Posterior vena cava (tissue), 2 donors: ENCODE measurements at places on chromosomes 2 and 18. TPM values are rescaled to one million over a fixed set of nuclear protein-coding genes. Genes with fewer than 3 reads are reported as not detected.
A peak's percentile ranks its signal among the peaks of the same experiment; 100 is the strongest.

DNA sequence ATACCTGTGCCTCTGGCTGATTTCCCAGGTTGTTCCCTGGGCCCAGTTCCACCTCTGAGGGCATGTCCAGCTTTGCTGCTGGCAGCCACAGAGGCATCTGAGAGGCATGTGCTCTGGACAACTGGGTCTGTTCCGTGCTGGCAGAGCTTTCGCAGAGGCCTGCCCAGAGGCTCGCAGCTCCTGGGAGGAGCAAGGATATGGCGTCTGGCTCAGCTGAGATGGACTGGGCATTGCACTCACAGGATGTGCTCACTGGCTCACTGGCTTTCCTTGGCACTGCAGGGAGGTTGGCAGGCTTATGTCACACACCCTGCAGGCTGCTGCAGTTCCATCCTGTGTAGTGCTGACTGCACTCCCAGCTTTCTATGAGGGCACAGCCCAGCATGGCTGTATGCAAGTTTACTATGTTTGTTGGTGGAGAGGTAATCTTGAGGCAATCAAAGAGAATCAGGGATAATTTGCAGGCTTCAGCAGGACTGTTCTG, 172.3 kb downstream of the PRKCE start:
- peak; percentile 84 for DNase-seq

GRCh38 chr18:6509832-6510231, 95.1 kb upstream of the L3MBTL4 start:
- no peak for DNase-seq

DNA sequence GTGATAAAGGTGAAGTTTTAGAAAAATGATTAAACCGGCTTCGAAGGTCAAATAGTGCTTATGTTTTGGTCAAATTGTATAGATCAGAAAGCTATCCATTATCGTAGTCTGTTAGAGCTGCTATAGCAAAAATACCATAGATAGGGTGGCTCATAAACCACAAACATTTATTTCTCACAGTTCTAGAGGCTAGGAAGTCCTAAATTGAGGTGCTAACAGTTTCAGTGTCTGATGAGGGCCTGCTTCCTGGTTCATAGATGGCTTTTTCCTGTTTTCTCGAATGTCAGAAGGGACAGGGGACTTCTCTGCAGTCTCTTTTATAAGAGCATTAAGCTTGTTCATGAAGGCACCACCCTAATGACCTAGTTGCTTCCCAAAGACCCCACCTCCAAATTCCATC, 186.6 kb upstream of the ERBB4 start:
- no peak for DNase-seq

DNA sequence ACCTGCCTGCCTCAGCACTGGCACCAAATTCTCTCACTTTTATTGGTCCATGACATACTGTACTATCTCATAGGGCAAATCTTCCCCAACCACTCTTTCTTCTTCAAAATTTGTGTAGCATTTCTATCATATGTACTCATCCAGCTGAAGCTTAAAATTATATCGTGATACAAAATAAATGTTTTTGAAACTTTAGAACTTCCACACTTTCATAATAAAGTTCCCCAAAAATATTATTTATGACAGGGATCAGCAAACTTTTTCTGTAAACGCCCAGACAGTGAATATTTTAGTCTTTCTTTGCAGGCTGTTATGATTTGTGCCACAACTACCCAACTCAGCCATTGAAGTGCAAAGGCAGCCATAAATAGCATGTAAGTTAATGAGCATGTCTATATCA, 76.2 kb upstream of the POU3F3 start:
- no peak for DNase-seq

- no peak for DNase-seq
Observed at GRCh38 chr2:28333606-28334526, 58.8 kb upstream of the FOSL2 start.

DNA sequence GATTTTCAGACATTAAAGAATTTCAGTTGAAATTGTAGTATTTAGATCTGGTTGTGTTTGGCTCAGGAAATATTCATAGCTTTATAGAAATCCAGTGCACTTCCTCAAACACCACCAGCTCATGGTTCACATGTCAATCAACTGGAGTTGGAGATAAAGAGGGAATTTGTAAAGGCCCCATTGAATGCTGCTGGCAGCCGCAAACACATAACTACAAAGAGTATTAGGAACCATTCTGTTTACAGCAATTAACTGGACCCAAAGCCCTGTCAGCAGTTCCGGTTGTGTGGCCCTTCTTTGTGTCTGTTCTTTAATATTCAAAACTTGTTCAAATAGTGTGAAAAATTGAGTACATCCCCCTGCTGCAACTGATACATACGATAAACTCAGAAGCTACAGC, 107.4 kb upstream of the LRRTM4 start:
- no peak for DNase-seq

- no peak for DNase-seq
Observed at GRCh38 chr2:168589236-168590211, 133.5 kb downstream of the CERS6 start.

DNA sequence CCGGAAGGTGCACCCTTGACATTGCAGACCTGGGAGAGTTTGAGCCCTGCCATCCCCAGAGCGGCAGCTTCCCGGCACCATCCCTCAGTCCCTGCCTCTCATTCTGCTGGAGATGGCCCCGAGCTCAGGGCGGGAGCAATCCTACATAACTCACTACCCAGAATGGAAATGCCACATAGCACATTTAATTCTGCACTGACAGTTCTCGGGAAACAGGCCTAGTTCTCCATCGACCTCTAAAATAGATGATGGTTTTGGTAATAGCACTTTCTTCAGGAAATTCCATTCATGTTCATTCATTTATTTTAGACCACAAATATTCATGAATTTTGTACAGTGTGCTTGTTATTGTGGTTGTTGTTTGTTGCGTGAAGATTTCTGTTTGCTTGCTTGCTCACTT, 92.9 kb upstream of the SLC14A2 start:
- peak; percentile 82 for DNase-seq

- no peak for DNase-seq
Observed at GRCh38 chr2:34266908-34267697, 668.0 kb upstream of the FAM98A start.

- DNase-seq = no peak
Observed at GRCh38 chr2:197248623-197249022, 62.0 kb downstream of the ANKRD44 start.

- DNase-seq = no peak
Observed at GRCh38 chr2:201517094-201517493, 65.6 kb downstream of the STRADB start.

- no peak for DNase-seq
Observed at GRCh38 chr2:35548171-35548570, 807.4 kb upstream of the CRIM1 start.

DNA sequence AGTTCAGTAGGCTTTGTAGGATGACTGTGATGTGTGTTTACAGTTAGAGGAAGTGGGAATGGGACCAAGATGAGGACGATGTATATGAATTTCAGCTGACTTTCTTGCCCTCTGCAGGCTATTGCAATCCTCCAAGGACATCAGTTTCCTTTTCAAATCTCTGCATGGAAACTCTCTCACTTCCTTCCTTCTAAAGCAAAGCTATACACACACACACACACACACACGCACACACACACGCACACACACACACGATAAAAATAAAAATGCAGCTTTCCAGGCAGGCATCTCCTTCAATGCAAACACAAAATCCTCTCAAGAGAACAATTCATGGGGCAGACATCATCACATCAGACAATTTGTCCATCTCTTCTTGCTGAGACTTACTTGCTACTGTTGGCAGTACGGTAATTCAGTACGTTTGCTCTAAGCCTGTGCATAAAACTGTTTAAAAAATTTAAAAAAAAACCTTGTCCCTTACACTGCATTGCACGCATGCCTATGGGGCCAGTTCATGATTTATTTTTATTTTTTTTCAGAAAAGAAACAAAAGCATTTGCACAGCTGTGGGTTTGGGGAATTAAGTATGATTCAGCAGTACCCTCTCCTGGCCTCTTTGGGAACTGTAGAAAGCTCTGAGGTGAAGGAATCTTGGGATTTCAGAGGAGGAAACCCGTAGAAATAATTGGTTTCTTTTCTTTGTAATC, 27.1 kb upstream of the ICOS start:
- DNase-seq = no peak

GRCh38 chr2:60482222-60482621, 71.2 kb downstream of the BCL11A start:
- no peak for DNase-seq

- DNase-seq = no peak
Observed at GRCh38 chr2:9333591-9334171, 89.6 kb downstream of the ITGB1BP1 start.

GRCh38 chr18:28176948-28177827, at the start of gene CDH2:
Gene CDH2, minus strand, starts transcription at chr18:28177130. Its CDS starts 108 bp downstream, at chr18:28177022.
- DNase-seq = peak; percentile 77

DNA sequence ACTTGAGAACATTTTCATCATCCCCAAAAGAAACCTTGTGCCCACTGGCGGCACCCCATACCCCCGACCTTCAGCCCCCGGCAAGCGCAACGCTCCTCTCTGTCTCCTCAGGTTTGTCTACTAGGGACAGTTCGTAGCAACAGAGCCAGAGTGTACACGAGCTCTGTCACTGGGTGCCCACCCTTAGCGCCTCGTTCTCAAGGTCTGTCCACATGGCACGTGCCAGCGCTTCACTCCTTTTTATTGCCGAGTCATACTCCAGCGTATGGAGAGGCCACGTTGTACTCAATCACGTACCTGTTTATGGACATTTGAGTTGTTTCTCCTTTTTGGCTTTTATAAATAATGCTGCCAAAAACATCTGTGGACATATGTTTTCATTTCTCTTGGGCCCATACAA, 30.3 kb upstream of the GPC1 start:
- peak; percentile 44 for DNase-seq

GRCh38 chr2:236175548-236176150, 7.5 kb upstream of the GBX2 start:
- no peak for DNase-seq

DNA sequence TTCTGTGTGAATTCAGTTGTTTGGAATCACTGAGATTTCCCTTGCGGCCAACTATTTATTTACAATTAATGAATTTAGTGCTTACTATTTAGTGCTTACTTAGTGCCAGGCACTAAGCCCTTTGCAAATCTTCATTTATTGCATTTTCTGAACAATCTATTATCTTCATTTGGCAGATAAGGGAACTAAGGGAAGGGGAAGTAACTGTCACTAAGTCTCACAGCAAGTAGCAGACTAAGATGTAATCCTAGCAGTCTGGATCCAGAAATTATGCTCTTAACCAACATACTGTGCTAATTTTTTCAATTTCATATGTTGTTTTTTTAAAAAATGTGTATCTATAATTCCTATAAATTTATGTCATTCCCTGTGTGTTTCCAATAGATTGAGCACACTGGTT, 214.4 kb upstream of the EPC2 start:
- no peak for DNase-seq

GRCh38 chr2:152446213-152446612, 111.2 kb downstream of the FMNL2 start:
- no peak for DNase-seq

DNA sequence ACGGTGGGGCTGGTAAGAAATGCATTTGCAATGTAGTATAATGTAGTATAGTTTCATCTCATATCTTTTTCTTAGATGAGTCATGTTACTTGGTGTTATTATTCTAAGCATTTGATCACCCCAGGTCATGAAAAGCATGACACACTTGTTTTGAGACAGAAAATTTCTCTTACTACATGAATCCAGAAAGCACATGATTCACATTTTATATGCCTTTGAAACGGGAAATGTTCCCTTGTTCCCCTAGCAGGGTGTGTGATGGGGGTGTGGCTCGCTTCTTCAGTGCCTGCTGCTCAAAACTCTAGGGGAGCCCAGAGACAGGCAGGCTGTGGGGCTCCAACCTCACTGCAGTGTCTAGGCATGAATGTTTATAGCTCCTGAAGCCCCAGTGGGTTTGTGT, 116.0 kb upstream of the RAB27B start:
- no peak for DNase-seq

DNA sequence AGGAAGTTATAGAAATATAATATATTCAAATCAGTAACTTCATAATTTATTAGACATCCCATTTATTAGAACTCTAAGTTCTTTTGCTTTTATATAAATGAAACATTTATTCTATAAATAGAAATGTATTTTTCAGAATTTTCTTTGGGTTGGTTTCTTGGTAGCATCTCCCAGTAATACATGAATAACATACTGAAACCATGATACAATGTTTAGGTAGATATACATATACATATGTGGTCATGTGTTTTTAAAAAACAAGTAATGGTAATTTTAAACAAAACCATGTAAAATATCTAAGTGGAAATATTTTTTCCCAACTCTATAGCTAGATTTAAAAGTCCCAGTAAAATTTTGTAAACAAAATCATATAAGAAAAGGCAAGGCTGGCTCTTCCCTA, 36.9 kb downstream of the WIPF1 start:
- DNase-seq = no peak

DNA sequence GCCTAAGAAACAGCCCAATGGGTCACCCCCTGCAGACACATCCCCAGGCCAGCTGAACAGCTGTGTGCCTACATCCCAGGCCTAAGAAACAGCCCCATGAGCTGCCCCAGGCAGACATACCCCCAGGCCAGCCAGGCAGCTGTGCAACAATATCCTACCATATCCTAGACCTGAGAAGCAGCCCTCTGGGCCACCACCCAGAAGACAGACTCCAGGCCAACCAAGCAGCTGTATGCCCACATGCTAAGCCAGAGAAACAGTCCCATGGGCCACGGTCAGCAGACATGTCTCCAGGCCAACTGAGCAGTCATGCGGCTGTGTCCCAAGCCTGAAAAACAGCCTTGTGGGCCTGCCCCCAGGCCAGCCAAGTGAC, 205.5 kb downstream of the ATAD2B start:
- DNase-seq = no peak

DNA sequence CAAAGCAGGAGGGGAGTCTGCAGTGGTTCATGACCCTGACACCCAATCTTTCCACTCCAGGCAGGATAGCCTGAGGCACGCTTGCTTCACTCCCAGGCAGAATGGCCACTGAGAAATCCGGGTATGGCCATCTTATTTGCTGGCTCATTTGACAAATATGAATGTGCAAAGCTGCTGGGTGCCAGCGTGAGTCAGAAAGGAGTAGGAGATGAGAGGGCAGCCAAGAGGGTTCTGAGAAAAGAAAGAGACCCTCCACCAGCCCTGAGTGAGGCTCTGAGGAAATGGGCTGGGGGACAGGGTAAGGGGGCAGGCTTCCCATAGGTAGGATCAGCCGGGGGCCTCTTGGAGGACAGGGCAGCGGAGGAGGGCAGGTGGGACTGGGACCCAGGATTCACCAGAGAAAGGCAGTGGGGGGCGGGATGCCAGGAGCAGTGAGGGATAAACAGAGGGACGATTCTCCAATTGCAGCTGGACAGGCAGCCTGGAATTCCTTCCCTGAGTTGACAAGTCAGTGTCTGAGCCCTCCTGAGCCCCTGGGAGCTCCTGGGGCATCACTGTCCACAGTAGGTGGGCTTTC, 15.2 kb downstream of the RAMP1 start:
- DNase-seq = no peak

- DNase-seq = no peak
Observed at GRCh38 chr2:233563663-233564430, 2.7 kb downstream of the USP40 start.

ANTXR1 gene
- total RNA-seq = 146 TPM

SLC23A3 gene
- 0.71 TPM for total RNA-seq

ERLEC1 gene
- total RNA-seq = 52.7 TPM

HMSD gene
- not detected for total RNA-seq

KYNU gene
- total RNA-seq = 3.0 TPM

MDH1B gene
- total RNA-seq = 0.57 TPM

BMP10 gene
- total RNA-seq = not detected

FLACC1 gene
- 2.4 TPM for total RNA-seq

UGT1A3 gene
- not detected for total RNA-seq

SERPINB11 gene
- not detected for total RNA-seq

RNF103 gene
- 29.0 TPM for total RNA-seq

POTEJ gene
- not detected for total RNA-seq
